ENCODE measurements at places on chromosomes 7 and 10.

- DNase-seq = no peak
- H3K27ac ChIP-seq = no peak overlapping the region
- H3K4me1 ChIP-seq = no peaks in the 10 kb centered on the region
- no peaks in the 10 kb centered on the region for H3K36me3 ChIP-seq
Observed at GRCh38 chr7:94453898-94454297, 55.7 kb upstream of the CASD1 start.

DNA sequence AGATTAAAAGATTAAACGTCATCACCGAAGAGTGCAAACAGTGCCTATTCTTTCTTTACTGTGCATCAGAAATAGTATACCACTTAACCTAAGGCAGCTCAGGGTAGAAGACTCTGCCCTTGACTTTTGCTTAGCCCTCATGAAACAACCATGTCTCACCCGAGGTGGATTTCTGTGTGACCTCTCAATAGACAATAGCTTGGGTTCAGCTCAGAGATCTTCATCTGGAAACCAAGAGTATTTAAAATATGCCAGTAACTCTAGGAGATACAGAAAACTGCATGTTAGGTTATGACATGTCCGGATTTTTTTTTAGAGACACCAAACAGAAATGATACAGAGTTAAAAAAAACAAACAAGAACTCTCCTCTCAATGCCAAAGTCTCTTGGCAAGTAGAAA, 75.8 kb downstream of the JAZF1 start:
- H3K27me3 ChIP-seq = no peaks in the 10 kb centered on the region
- H3K36me3 ChIP-seq = no peaks in the 10 kb centered on the region
- H3K4me1 ChIP-seq = peaks cover 2% of the 10 kb centered on the region
- DNase-seq = no peak
- no peak overlapping the region for H3K27ac ChIP-seq

- H3K36me3 ChIP-seq = no peaks in the 10 kb centered on the region
- H3K4me3 ChIP-seq = no peak overlapping the region
- H3K27ac ChIP-seq = no peak overlapping the region
- H3K4me1 ChIP-seq = no peaks in the 10 kb centered on the region
- H3K27me3 ChIP-seq = no peaks in the 10 kb centered on the region
Observed at GRCh38 chr7:131845573-131846314, 289.3 kb upstream of the PODXL start.

GRCh38 chr10:4285121-4285520, 500.1 kb upstream of the KLF6 start:
- no peak for DNase-seq
- peak overlapping the region; percentile 75 for H3K27ac ChIP-seq
- no peak overlapping the region for H3K4me3 ChIP-seq
- H3K27me3 ChIP-seq = no peaks in the 10 kb centered on the region

GRCh38 chr7:69934144-69934903, 336.0 kb downstream of the AUTS2 start:
- no peaks in the 10 kb centered on the region for H3K36me3 ChIP-seq
- no peak overlapping the region for H3K27ac ChIP-seq
- H3K4me3 ChIP-seq = no peak overlapping the region
- DNase-seq = no peak
- H3K4me1 ChIP-seq = no peaks in the 10 kb centered on the region
